ENCODE measurements at places on chromosomes 16 and 17.
A peak's percentile ranks its signal among the peaks of the same experiment; 100 is the strongest.

- no peak for DNase-seq
Measured at GRCh38 chr16:87955302-87956097, 4.3 kb downstream of the BANP start.

GRCh38 chr16:75024594-75024993 lies 25.8 kb downstream of the ZNRF1 start:
- DNase-seq, result no peak

GRCh38 chr16:49022351-49022963 lies 259.2 kb downstream of the CBLN1 start:
- DNase-seq, result no peak

- DNase-seq, result no peak
Measured at GRCh38 chr16:8642146-8642545, 20.6 kb downstream of the METTL22 start.

- DNase-seq, result no peak
Measured at GRCh38 chr17:33335491-33336173, 42.5 kb upstream of the ASIC2 start.

DNA sequence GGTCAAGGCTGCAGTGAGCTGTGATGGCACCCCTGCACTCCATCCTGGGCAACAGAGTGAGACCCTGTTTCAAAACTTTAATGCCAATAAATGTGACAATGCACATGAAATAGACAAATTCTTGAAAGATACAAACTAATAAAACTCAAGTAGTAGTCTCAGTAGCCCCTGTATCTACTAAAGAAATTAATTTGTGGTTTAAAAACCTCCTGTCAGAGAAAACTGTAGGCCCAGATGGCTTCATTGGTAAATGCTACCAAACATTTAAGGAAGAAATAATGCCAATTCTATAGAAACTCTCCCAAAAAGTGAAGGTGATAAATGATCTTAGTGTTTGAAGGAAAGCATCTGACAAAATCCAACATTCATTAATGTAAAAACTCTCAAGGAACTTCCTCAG lies 16.8 kb downstream of the AKTIP start:
- DNase-seq, result no peak

- no peak for DNase-seq
Measured at GRCh38 chr16:23975293-23975692, 139.5 kb downstream of the PRKCB start.

GRCh38 chr16:85619101-85619891 lies 6.2 kb downstream of the GSE1 start:
- DNase-seq, result no peak

DNA sequence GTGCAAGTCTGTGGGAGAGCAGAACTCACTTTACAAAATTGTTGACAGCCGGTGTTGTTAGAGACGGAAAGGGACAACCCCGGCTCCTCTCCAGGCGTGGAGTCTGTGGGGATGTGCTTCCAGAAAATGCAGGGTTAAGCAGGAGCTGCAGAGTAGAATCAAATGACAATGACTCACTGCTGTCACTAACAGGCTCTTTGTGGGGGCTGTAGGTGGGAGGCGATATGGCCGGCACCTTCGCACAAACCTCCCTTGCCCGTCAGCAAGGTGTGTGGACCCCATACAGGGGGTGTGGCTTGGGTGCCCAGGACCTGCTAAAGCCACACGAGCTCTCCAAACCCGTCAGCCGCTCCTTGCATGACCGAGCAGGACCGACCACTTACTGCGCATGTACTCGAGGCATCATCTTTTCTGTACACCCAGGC lies 5.8 kb downstream of the PDK2 start:
- no peak for DNase-seq

DNA sequence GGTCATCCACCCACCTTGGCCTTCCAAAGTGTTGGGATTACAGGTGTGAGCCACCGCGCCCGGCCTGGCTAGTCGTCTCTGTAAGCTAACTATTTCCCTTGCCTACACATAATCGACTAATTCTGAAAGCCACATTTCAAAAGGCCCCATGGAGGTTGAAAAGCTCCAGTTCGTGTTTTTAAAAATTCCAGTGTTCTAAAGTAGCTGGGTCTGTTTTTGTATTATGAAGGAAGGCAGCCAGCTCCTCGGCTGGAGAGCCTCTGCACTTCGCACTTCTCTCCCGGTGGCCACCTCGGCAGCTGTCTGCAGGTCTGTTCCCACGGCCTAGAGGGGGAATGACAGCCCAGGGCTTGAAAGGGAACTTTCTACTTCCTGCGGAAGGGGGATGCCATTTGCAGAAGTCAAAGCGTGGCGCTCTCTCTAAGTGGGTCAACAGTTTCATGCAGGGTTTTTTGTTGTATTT lies 16.9 kb downstream of the HASPIN start:
- DNase-seq, result peak; percentile 52

DNA sequence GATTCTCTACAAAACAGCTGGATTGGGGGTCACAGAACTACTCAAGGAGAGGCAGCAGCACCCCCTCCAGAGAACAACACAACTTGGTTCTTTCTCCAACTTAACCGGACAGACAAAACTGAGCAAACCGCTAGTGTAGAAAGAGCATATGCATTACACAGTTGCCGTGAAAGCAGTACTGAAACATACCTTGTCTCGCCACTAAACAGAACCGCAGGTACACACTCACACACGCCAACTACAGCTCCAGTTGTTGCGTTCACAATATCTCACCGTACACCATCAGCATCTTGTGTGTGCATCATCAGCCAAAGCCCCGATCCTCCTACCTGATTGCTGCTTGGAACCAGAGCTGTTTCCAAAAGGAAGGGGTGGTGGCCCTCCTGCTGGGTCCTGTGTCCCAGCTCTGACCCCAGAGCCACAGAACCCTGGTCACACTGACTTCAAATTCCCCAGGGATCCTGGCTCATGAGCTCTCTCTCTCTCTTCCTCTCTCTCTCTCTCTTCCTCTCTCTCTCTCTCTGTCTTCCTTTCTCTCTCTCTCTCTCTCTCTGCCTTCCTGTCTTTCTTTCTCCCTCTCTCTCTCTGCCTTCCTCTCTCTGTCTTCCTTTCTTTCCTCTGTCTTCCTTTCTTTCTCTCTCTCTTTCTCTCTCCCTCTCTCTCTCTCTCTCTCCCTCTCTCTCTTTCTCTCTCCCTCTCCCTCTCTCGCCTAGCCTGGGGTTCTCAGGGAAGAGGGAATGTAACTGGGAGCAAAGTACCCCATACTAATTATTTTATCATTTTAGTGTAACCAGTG lies 8.4 kb downstream of the PIMREG start:
- no peak for DNase-seq

DNA sequence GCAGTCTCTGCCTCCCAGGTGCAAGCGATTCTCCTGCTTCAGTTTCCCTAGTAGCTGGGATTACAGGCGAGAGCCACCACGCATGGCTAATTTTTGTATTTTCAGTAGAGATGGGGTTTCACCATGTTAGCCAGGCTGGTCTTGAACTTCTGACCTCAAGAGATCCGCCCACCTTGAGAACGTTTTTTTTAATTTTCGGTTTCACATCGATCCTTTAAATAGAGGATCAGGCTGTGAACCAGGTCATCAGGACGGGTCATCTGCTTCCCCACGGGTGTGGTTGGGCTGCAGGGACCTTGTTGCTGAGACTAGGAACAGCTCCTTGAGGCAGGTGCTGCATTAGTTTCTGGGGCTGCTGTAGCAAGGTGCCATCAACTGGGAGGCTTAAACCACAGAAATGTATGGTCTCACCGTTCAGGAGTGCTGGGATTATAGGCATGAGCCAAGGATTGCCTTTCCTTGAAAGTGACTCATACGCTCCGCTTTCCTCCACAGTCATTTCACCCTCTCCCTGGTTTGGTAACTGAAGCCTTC lies 7.9 kb upstream of the NAGPA start:
- no peak for DNase-seq

GRCh38 chr16:17476414-17477259 lies 5.9 kb upstream of the XYLT1 start:
- DNase-seq, result no peak

DNA sequence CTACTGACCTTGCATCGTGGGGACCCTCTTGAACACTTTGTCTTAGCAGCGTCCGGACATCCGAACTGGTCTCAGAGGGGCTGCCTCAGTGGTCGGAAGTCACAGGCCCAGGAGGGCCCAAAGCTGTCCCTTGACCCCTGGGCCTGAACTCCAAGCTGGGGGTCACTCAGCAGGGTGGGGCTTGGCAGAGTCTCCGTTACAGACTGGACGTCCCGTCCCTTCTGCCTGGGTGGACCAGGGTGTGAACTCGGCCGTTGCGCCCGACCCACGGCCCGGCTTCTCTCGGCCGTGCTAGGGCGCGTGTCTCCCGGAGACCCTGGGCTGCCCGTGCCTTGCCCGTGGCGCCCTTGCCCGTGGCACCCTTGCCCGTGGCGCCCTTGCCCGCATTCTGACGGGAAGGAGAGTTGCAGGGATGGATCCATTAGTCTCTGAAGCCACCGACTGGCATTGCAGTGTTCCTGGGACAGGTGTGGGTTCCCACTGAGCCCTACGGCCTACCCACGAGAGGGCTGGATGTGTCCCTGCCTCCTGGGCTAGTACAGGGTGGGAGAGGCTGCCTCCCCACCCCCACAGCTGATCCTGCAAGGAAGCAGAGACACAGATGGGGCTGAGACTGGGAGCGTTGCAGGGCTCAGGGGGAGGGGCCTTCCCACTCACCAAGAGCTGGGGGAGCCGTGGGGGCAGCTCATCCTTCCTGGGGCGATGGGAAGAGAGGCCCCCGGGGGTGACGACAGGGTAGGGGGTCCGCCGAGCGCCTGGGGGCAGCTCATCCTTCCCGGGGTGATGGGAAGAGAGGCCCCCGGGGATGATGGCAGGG lies 4.9 kb downstream of the CACNA1H start:
- no peak for DNase-seq

DNA sequence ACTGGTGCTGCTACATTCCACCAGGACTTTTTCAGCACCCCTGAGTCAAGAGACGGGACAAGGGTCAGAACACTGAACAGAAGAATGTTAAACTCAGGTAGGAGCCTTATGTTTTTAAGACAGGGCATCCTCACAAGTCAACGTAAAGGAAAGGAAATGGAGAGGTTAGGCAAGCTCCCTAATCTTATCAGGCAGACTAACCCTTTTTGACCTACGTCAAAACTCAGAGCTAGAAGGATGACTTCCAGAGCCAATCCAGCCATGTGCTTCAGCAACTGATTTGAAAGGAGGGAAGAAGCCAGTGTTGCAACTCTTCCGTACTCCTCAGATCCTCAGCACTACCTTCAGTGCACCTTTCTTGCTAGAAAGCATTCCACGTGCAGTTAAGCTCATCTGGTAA lies 46.8 kb downstream of the REXO5 start:
- no peak for DNase-seq

DNA sequence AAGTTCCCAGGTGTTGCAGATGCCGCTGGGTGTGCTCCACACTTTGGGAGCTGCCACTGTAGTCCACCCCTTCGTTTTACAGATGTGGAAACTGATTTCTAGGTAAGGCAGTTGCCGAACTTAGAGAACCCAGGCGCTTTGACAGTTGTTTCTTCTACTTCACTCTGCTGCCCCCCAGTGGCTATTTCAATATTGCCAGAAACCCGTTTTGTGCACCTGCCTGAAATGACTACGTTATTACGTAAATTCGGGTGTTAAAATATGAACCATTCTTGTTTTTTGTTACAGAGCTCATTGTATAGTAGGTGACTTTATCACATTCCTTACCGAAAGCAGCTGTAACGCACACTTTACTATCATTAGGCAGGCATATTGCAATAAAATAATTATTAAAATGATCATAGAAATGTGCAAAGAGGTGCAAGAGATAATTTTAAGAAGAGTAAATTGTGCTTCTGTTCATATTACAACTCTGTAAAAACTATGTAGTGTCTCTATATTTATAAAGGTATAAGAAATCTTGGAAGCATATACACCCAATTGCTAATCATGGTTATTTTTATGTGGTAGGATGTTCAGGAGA lies 44.9 kb downstream of the OTOA start:
- DNase-seq, result peak; percentile 92

- no peak for DNase-seq
Measured at GRCh38 chr17:42378359-42378958, 9.8 kb downstream of the STAT3 start.

GRCh38 chr16:68425498-68426346 lies 22.6 kb downstream of the SMPD3 start:
- no peak for DNase-seq

DNA sequence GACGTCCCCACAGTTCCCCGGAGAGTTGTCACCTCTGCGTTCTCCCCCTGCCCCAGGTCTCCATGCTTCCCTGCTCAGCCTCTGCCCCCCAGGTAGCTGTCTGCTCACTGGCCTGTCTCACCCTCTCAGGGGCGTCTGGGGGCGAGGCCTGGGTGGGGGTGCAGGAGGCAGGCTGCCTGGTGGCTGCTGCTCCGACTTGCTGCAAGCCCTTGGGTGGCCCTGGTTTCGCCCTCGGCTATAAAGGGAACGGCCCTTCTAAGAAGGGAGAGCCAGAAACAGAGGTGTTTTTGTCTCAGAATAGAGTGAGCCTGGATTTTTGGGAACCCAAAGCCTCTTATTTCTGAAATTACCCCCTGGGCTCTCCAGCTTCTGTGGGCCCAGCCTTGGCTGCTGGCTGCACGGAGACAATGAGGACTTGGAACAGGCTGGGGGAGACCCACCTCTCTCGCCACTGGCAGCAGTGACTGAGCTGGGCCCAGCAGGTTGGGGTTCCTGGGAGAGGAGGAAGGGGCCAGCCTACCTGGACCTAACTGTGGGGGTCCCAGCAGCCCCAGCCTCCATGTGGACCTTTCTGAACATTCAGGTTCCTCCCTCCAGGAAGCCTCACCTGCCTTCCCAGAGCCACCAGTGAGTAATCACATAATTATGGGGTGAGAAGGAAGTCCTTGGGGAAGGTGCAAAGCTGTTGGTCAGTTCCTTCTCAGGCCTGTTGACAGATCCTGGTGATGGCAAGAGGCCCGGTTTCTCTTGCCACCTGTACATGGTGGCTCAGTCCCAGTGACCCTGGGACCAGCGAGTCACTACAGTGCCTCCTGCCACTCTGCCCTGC lies 15.5 kb upstream of the SPNS2 start:
- no peak for DNase-seq

GRCh38 chr17:44315760-44316731 lies 7.6 kb downstream of the RUNDC3A start:
- no peak for DNase-seq

DNA sequence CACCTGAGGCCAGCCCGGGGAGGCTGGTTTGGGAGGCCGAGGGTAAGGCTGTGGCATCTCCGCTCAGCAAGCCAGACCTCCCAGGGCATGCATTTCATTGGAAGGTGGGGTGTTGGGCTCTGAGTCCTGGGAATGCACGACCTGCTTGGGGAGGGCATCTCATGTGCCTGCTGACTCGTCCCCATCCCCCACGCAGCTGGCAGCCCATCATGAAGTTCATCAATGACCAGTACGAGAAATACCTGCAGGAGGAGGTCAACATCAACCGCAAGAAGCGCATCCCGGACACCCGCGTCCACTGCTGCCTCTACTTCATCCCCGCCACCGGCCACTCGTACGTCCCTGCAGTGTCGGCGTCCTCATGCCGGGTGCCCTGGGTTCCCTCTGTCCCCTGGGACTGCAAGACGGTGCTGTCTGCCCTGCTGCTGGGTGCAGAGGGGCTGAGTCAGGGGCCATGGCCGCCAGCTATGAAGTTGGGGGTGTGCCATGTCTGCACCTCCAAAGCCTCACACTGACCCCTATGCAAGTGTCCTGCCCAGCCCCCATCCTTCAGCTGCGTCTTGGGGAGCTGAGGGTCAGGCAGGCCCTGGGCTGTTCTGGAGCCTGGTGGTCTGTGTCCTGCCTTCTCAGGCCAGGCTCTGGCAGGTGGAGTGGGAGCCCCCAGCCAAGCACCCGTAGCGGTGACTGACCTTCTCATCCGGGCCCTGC lies 347.9 kb downstream of the SEC14L1 start:
- DNase-seq, result no peak

Data from activated CD4-positive, alpha-beta T cell treated with anti-CD3 and anti-CD28 coated beads, Interleukin-2, amount 50 U/mL, for 48 hours (primary cell).